ENCODE measurements at places on chromosomes 12 and 14. TPM values are rescaled to one million over a fixed set of nuclear protein-coding genes. Genes with fewer than 3 reads are reported as not detected.

Gene IAPP
- not detected for polyA plus RNA-seq

Gene NGB
- not detected for polyA plus RNA-seq

DNA sequence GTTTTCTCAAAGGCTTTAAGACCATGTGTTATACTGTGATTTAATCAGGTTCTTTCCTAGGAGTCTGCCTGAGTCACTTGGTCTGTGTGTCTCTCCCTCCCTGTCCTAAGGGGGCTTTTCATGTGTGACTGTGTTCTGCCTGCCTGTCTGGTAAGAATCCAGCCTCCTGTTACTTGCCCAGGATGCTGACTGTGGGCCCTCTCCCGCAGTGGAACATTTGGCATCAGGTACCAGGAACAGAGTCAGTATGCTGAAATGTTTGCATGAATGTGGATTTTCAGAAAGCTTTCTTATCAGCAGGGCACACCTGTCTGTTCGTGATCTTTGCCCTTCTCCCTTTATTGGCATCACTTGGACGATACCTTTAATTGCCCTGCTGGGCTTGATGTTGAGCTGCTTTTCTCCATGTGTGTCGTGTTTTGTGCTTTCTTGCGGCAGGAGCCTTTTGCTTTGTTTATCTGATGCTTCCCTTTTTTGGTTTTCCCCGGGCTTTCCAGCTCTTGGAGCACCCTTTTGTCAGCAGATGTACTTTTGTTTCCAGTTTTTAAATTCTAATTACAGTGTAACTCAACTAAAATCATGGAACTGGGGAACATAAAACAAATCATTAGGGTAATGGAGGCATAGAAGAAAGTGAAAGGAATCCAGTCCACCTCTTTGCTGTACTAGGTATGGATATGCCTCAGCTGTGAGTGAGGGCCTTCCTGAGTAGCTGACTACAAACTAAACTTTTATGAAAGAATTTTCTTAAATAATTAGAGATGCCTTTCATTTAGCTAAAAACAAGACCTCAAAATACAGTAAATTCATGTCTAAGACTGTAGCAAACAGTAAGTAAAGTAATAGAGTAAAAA, 72.5 kb downstream of the TRAF3 start:
- H3K36me3 ChIP-seq: peaks cover 9% of the 10 kb centered on the region
- no peak overlapping the region for H3K4me3 ChIP-seq
- no peak for DNase-seq
- H3K27me3 ChIP-seq: no peaks in the 10 kb centered on the region
- H3K4me1 ChIP-seq: peaks cover 3% of the 10 kb centered on the region

- no peak overlapping the region for H3K4me3 ChIP-seq
- no peak overlapping the region for H3K27ac ChIP-seq
- H3K27me3 ChIP-seq: no peaks in the 10 kb centered on the region
- H3K36me3 ChIP-seq: peaks cover 86% of the 10 kb centered on the region
These were observed 156.4 kb downstream of the ESR2 start for GRCh38 chr14:64137657-64138290.

DNA sequence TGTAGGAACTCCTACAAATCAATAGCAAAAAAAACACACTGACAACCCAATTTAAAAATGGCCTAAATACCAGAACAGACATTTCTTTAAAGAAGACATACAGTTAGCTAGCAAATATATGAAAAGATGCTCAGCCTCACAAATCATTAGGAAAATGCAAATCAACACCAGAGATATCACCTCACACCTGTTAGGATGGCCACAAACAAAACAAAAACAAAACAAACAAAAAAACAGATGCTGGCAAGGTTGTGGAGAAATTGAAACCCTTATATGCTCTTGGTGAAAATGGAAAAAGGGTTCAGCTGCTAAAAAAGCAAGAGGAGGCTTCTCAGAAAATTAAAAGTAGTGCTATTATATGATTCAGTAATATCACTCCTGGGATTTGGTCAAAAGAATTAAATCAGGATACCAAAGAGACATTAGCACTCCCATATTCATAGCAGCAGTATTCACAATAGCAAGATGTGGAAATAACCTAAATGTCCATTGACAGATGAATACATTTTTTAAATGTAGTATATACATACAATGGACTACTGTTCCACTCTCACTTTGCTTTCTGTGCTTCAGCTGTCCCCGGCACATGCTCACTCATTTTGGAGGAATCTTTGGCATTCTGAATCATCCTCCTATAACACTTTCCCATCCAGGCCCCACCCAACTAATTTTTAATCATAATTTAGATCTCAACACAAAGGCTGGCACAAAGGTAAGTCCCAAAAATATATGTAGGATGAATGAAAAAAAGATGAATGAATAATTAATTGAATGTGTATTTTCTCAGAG, 99.1 kb downstream of the SYT1 start:
- no peaks in the 10 kb centered on the region for H3K4me1 ChIP-seq
- H3K36me3 ChIP-seq: no peaks in the 10 kb centered on the region
- H3K27ac ChIP-seq: no peak overlapping the region
- no peaks in the 10 kb centered on the region for H3K27me3 ChIP-seq
- DNase-seq: no peak
- H3K4me3 ChIP-seq: no peak overlapping the region

Data from CD4-positive, CD25-positive, alpha-beta regulatory T cell (primary cell).